ENCODE measurements at places on chromosomes 12 and 14.

DNA sequence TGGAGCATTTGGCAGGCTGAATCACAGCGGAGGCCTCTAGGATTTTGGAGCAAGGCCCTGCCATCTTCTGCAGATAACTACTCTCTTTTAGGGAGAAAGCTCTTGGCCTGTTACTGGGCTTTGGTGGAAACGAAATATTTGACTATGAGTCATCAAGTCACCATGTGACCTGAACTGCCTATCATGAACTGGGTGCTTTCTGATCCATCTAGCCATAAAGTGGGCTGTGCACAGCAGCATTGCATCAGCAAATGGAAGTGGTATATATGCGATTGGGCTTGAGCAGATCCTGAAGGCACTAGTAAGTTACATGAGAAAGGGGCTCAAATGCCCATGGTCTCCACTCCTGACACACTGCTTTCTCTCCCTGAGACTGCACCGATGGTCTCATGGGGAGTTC, 21.1 kb downstream of the GYS2 start:
- no peak overlapping the region for H3K27ac ChIP-seq
- no peaks in the 10 kb centered on the region for H3K4me1 ChIP-seq
- DNase-seq, result no peak
- no peaks in the 10 kb centered on the region for H3K27me3 ChIP-seq
- no peak overlapping the region for H3K4me3 ChIP-seq

- H3K4me1 ChIP-seq, result peaks cover 80% of the 10 kb centered on the region
- H3K27ac ChIP-seq, result peak overlapping the region; percentile 6
- H3K4me3 ChIP-seq, result no peak overlapping the region
- no peaks in the 10 kb centered on the region for H3K36me3 ChIP-seq
- H3K27me3 ChIP-seq, result no peaks in the 10 kb centered on the region
These were observed 89.0 kb downstream of the STON2 start for GRCh38 chr14:81311141-81311540.

GRCh38 chr12:123229051-123229450, 3.9 kb downstream of the MPHOSPH9 start:
- H3K27ac ChIP-seq, result peak overlapping the region; percentile 39
- H3K27me3 ChIP-seq, result no peaks in the 10 kb centered on the region
- peaks cover 3% of the 10 kb centered on the region for H3K36me3 ChIP-seq
- peaks cover 13% of the 10 kb centered on the region for H3K4me1 ChIP-seq

DNA sequence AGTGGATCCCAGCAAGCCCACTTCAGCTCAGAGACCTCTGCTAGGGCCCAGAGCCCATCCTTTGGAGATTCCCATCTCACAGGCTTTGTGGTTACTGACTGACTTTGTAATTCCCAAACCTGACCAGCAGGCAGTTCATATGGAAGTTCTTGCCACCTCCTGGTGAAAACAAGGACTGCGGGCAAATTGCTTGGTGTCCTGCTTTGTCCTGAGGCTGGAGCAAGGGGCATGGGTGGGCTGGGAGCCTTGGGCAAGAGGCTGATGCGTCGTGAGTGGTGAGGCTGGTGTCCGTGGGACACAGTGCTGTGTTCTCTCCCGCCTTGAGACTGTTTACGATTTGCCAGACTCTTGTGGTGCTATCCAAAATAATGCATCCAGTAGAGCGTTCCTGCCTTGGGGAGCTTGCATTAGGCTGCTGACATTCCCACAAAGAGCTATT, 91.0 kb downstream of the LRRC74A start:
- no peak overlapping the region for H3K4me3 ChIP-seq
- peak; percentile 85 for DNase-seq
- H3K36me3 ChIP-seq, result no peaks in the 10 kb centered on the region
- H3K27ac ChIP-seq, result no peak overlapping the region

DNA sequence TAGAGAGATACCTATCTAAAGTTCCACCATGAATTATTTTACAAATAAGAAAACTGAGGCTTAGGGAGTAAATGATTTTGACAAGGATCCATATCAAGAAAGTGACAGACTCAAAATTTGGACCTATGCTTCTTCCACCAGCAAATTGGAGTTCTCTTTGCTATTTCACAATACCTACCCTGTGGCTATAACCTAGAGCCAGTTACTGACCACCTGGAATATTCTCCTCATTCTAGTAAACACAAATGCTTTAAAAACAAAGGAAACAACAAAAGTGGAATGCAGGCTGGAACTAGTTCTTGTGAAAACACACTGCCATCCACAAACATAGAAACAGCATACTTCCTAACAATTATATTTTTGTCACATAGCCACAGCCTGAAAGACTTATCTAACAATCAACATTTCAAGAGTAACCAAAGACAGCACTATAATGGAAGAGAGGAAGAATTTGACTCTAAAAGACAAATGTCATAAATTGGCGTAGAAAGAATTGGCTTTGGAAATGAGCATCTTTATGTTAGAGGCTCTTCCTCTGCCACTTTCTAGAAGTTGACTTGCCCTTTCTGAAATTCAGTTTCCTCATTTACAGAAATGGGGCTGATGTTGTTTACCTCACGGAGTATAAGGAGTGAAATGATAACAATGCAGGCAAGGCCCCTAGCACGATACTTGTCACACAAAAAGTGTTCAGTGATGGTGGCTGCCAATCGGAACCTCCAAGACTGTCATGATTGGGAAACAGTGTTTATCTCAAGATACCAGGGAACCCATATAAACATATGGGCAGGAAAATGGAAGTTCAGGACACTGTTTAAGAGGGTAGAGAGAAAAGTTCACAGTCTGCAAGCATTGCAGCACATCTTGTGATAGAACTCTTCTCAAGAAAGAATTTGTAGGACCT, 138.6 kb upstream of the LGR5 start:
- no peaks in the 10 kb centered on the region for H3K4me1 ChIP-seq
- no peak overlapping the region for H3K27ac ChIP-seq
- H3K4me3 ChIP-seq, result no peak overlapping the region

GRCh38 chr14:105527826-105528585, 1.6 kb downstream of the TMEM121 start:
- peaks cover 54% of the 10 kb centered on the region for H3K27me3 ChIP-seq
- H3K36me3 ChIP-seq, result peaks cover 2% of the 10 kb centered on the region
- DNase-seq, result peak; percentile 75
- H3K27ac ChIP-seq, result no peak overlapping the region
- peak overlapping the region; percentile 35 for H3K4me3 ChIP-seq

DNA sequence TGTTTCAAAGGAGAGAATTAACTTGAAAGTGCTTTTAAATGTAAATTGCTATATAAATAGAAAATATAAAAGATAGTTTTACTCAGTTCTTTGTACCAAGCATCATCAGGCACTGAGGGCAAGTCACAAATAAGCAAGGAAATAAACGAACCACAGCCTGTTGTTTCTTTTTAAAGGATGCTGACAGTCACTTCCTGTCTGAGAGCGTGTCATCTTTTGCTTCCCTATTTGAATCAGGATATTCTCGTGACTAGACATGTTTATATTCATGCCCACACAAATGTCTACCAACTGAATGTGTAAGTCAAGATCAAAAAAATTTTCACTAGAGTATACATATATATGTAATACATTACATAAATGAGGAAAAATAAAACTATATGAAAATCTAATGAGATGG, 31.4 kb upstream of the SLC2A13 start:
- H3K27me3 ChIP-seq, result no peaks in the 10 kb centered on the region
- H3K27ac ChIP-seq, result no peak overlapping the region
- H3K36me3 ChIP-seq, result no peaks in the 10 kb centered on the region
- H3K4me3 ChIP-seq, result no peak overlapping the region

DNA sequence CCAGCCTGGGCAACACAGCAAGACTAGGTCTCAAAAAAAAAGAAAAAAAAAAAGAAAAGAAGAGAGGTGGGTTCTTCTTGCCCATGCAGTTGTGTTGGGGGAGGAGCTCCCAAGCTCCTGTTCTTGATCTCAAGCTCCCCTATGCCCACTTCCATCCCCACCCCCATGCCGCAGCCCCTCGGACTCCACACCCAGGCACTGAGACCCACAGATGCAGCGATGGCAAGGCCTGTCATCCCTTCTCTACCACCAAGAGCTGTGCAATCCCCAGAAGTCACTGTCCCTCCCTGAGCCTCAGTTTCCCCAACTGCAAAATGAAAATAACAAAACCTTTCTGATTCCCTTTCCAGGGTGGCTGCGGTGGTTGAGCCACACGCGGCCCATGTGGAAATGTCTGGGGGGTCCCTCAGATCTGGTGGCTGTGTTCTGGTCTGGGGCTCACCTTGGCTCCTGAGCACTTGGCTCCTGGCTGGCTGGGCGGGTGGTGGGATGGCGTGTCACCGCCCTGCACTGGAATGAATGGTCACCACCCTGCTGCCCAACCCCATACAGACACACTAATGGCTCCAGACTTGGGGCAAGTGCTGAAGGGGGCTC, 22.6 kb upstream of the KIF26A start:
- peaks cover 26% of the 10 kb centered on the region for H3K27me3 ChIP-seq
- no peaks in the 10 kb centered on the region for H3K36me3 ChIP-seq
- no peaks in the 10 kb centered on the region for H3K4me1 ChIP-seq
- H3K27ac ChIP-seq, result no peak overlapping the region
- no peak for DNase-seq
- H3K4me3 ChIP-seq, result peak overlapping the region; percentile 14

DNA sequence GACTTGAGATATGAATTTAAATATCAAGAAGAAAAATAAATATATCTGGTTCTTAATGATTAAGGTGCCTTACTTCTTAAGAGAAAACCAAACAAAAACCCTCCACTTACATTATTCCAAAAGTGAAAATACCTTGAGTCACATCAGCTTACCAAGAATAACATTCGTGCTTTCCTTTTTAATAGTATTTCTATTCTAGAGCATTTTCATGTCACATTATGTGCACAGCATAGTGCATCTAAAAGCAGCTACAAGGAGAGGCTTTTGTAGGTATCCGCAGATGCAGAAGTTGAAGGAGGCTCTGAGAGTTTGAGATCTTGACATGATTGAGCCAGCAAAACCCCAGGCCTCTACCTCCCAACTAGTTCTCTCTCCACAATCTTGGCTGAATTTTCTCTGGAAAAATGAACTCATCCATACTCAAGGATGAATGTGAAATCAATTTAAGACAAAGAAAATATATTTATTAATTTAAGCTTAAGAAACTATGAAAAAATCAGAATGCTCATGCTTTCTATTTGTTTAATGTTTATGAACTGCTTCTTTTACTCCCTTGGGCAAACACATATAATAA, 275.0 kb downstream of the AKAP6 start:
- H3K36me3 ChIP-seq, result no peaks in the 10 kb centered on the region
- no peak overlapping the region for H3K4me3 ChIP-seq
- H3K27ac ChIP-seq, result no peak overlapping the region
- peaks cover 2% of the 10 kb centered on the region for H3K4me1 ChIP-seq
- no peaks in the 10 kb centered on the region for H3K27me3 ChIP-seq

All from WTC11 (cell line).